Left ventricle myocardium inferior (tissue), 1 donor: ENCODE measurements at places on chromosomes 12 and 14. TPM values are rescaled to one million over a fixed set of nuclear protein-coding genes. Genes with fewer than 3 reads are reported as not detected.
A peak's percentile ranks its signal among the peaks of the same experiment; 100 is the strongest.

DNA sequence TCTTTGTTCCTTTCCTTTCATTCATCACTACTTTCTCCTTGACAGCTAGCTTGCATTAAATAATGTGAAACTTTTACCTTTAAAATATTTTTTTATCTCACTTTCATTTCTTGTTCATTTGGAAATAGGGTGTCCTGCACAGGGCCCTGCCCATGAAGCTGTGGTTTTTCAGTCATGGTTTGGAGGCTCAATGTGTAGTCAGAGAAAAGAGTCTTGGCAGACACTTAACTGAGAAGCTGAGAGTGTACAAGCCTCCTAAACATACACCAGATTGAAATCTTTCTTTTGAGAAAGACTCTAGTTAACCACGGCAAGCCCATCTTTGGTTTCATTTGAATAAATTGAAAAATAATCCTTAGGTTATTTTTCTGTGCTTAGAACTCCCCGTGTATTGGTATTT, 74.2 kb downstream of the KICS2 start:
- no peak for DNase-seq

DNA sequence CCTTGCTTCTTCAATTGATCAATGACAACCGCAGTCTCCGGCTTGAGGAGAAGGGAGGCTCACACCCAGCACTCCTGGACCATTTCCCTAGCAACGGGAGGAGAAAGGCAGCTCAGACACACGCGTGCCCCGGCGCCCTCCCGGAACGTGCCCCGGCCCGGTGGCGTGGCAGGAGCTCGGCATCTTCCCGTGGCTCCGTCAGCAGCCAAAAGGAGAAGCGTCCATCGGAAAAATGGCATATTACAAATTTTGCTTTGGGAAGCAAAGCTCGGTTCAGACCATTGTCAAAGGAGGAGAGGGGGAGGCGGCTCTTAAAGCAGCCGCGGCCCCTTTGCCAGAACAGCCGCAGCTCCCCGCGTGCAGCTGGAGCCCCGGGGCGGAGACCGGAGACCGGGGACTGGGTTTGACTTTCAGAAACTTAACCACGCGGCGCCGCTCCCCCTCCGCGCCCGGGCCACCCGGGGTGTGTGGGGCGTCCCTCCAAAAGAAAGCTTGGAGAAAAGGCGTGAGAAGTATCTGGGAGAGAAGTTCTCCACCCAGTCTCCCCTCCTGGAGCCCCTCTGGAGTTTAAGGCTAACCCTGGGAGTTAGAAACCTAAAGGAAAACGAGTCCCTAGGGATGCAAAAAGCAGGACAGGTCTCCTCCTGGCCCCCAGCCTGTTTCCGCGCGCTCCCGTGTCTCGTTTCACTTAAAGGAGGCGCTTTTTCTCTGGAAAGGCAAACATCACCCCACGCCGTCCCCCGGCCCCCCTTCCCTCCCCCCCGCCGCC, 545 bp downstream of the PPFIA2 start:
- DNase-seq = peak; percentile 19

DNA sequence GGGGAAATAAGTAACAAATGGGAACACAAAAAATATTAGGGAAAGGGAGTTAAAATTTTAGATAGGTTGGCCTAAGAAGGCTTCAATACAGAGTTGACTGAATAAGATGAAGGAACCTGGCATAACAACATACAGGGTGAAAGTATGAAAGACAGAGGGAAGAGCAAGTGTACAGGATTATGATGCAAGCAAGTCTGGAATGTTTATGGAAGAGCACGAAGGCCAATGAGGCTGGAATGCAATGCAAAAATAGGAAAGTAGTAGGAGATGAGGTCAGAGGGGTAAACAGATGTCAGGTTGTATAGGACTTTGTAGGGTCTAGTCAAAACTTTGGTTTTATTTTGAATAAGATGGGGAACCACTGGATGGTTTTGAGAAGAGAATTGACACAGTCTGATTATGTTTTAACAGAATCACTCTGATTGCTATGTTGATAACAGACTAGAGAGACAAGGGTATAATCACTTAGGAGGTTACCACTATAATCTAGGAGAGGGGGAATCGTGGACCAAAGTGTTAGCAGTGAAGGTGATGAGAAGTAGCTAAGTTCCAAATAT, 96.8 kb downstream of the OSBPL8 start:
- DNase-seq = no peak

PSMB5 gene
- total RNA-seq = 118 TPM

DNA sequence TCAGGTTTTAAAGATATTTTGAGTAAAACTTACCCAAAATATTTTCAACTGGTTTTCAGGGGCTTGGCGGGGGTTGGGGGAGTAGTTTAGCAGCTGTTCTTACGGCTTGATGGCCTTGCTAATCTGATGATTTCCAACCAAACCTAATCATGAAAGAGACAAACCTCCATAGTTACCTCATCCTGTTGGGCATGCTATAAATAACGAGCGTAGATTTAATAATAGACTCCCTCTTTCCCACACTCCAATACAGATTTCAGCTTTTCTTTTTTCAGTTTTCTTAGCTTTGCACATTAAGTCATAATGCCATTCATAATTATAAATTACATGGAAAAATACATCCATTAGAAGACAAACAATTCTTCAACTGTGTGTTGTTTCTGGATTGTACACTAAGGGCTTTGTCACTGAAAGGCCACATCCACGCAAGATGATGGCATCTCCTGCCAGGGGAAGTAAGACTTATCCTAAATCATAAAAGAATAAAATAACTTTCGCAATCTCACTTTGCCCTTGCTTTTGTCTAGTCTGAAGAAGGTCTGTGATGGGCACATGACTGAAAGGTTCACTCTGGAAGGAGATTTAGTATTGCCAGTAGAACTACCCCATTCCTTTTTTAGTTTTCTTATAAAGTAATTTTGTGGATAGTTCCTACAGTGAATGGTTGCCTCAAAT, 23.2 kb downstream of the ITPR2 start:
- DNase-seq = no peak

FITM1 gene
- total RNA-seq = 148 TPM

DNA sequence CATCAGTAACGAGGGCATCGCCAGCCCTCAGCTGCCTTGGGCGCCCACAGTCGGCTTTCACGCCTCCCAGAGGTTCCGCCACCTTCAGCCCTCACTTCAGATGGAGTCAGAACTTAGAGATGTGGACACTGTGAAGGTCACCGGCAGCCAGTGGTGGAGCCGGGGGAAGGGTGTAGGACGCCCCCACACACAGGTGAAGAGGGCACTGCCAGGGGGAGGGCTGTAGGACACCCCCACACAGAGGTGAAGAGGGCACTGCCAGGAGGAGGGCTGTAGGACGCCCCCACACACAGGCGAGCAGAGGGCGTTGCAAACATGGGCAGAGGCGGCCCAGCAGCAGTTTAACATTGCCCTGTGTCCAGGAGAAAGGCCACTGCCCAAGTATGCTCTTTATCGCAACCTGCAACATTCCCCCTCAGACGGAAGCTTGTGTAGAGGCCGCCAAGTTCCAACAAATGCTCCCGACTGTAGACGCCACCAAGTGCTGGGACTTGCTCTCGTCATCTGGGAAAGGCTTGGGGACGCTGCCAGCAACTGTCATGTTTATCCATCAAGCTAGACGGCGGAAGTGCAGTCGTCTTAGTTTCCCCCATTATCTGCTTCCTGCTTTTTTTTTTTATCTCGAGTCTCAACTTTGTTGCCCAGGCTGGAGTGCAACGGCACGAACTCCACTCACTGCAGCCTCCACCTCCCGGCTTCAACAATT, 4.9 kb upstream of the ANKLE2 start:
- DNase-seq = peak; percentile 73

GRCh38 chr12:29176941-29177340, 27.9 kb downstream of the FAR2 start:
- no peak for DNase-seq

DNA sequence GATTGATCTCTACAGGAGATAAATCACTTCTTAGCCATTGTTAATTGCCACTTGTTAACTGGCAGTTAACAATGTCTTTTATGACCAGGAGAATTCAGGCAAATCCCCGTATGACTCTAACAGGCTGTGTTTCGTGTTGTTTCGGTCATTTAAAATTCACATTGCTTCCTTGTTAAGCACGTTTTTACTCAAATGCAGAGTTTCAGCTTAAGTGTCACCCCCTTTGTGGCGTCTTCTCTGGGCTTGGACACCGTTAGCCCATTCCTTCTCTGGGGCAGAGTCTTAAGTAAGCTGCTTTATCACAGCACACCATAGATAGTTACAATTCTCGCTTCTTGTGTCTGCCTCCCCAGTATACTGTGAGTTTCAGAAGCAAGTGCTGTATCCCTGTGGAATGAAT, 205.4 kb downstream of the EPS8 start:
- no peak for DNase-seq

SERPINA12 gene
- total RNA-seq = not detected

GRCh38 chr12:26963413-26963812, 25.1 kb downstream of the FGFR1OP2 start:
- DNase-seq = no peak

- no peak for DNase-seq
Measured at GRCh38 chr14:31763041-31763440, 201.8 kb downstream of the NUBPL start.

UBE2N gene
- 86.3 TPM for total RNA-seq

SLCO1C1 gene
- 1.1 TPM for total RNA-seq

GRCh38 chr12:77362509-77363210, 297.3 kb upstream of the E2F7 start:
- DNase-seq = no peak

TAS2R8 gene
- not detected for total RNA-seq

- DNase-seq = no peak
Measured at GRCh38 chr12:100737168-100737567, 57.4 kb upstream of the ANO4 start.

AKAP3 gene
- total RNA-seq = 2.7 TPM

OR6C3 gene
- total RNA-seq = not detected

MYF6 gene
- total RNA-seq = not detected

- no peak for DNase-seq
Measured at GRCh38 chr12:81998761-81999378, 239.7 kb upstream of the PPFIA2 start.
